ENCODE measurements at places on chromosomes 13 and 19. TPM values are rescaled to one million over a fixed set of nuclear protein-coding genes. Genes with fewer than 3 reads are reported as not detected.

DNA sequence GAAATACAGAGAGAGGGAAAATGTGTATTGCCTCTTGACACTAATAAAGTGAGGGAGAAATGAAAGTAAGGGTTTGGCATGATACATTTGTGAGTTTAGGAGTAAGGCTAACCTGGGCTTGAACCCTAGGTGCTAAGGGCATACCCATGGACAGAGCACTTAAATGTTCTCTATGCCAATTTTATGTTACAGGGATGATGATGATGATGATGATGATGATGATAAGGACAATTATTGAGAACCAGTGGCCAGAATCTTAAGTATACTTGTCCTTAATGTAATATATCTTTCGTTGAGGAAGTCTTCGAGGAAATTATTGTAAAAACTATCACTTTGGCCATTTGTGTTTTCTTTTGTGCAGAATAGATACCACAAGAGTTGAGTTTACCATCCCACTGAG is 33.2 kb downstream of the DPY19L3 start:
- H3K27ac ChIP-seq, result no peak overlapping the region
- no peak for DNase-seq
- H3K4me1 ChIP-seq, result no peaks in the 10 kb centered on the region
- peaks cover 6% of the 10 kb centered on the region for H3K36me3 ChIP-seq

DNA sequence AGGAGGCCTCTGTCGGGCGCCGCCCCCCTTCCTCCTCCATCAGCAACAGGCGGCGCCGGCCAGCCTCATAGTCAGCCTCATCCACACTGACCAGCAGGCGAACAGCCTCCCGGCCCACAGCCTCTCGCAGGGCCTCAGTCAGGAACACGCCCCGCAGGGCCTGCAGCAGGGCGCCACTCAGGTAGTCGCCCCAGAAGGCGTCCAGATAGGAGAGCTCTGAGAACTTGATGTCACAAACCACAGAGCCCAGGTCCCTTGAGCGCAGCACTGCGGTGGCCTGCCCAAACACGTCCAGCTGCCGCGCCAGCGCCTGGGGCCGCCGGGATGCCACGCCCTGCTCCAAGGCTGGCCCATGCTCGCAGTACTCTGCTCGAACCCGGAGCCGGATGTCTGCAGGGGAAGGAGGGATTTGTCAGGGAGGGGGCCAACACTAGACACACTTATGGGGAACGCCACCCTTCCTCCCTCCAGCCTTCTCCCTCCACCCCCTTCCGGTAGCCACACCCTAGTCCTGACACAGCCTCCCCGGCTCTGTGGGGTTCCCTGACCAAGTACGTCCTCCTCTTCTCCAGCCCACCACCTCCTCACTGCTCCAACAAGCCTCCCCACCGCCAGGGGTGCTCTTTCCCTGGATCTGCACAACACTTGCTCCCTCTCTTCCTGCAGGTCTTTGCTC is 17.9 kb downstream of the DEDD2 start:
- no peak overlapping the region for H3K4me3 ChIP-seq
- H3K27ac ChIP-seq, result no peak overlapping the region
- peaks cover 7% of the 10 kb centered on the region for H3K4me1 ChIP-seq
- peaks cover 79% of the 10 kb centered on the region for H3K36me3 ChIP-seq
- no peak for DNase-seq

The MEIS3 gene
- 35.4 TPM for total RNA-seq

GRCh38 chr13:103833294-103833852 is 767.2 kb upstream of the SLC10A2 start:
- H3K27ac ChIP-seq, result no peak overlapping the region
- no peaks in the 10 kb centered on the region for H3K4me1 ChIP-seq
- no peak overlapping the region for H3K4me3 ChIP-seq
- H3K36me3 ChIP-seq, result no peaks in the 10 kb centered on the region
- no peaks in the 10 kb centered on the region for H3K27me3 ChIP-seq

The TRAPPC6A gene
- 22.7 TPM for total RNA-seq

The MBD3L3 gene
- total RNA-seq, result not detected

- no peak overlapping the region for H3K27ac ChIP-seq
- H3K27me3 ChIP-seq, result no peaks in the 10 kb centered on the region
- H3K4me1 ChIP-seq, result peaks cover 75% of the 10 kb centered on the region
- H3K4me3 ChIP-seq, result no peak overlapping the region
- DNase-seq, result no peak
Measured at GRCh38 chr19:18506101-18506930, 15.6 kb downstream of the ELL start.

DNA sequence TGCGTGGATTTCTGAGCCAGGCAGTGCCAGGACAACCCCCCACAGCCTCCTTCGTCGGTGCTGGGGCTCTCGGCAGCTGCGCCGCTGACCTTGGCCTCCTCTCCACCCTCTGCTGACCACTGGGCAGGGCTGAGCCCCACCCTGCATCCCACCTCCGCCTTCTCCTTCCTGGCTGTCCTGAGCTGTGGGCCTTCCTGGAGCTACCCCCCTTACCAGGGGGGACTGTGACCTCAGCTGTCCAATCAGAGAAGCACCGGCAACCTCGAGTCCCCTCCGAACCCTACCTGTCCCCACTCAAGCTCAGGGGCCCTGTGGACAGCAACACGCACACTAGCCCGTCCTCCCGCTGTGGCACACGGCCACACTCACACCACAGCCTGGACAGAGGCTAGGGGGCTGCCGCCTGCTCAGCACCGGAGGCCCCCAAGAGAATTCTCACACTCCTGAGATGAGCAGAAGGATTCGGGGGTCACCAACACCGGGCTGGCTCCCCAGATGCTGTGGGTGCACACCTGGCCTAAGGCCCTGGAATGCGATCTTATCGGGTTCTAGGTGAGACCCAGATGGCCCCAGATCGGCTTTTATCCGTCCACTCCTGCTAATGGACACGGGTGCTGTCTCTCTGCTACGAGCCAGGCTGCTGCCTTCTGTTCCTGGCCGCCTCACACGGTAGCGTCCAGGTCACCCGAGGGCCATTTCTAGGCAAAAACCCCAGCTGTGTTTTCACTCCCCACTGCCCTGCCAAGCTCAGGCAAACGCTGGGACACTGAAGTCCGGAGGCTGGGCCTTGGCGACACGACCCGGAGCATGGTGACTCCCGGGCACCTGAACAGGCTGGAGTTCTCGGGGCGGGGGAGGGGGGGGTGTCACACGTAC is 32.5 kb upstream of the CACTIN start:
- H3K27me3 ChIP-seq, result no peaks in the 10 kb centered on the region
- H3K27ac ChIP-seq, result no peak overlapping the region
- peaks cover 17% of the 10 kb centered on the region for H3K4me1 ChIP-seq
- no peak overlapping the region for H3K4me3 ChIP-seq

GRCh38 chr19:6065685-6066374 is 44.5 kb downstream of the RFX2 start:
- no peaks in the 10 kb centered on the region for H3K27me3 ChIP-seq
- peak overlapping the region; percentile 85 for H3K27ac ChIP-seq
- no peak overlapping the region for H3K4me3 ChIP-seq
- H3K36me3 ChIP-seq, result peaks cover 11% of the 10 kb centered on the region
- H3K4me1 ChIP-seq, result peaks cover 58% of the 10 kb centered on the region
- DNase-seq, result no peak

The SIX5 gene
- total RNA-seq, result 20.2 TPM

- peaks cover 85% of the 10 kb centered on the region for H3K27me3 ChIP-seq
- peaks cover 12% of the 10 kb centered on the region for H3K4me1 ChIP-seq
- DNase-seq, result no peak
- H3K27ac ChIP-seq, result no peak overlapping the region
- H3K36me3 ChIP-seq, result no peaks in the 10 kb centered on the region
Measured at GRCh38 chr19:41915021-41915775, 13.1 kb downstream of the ERFL start.

The KIR3DL3 gene
- not detected for total RNA-seq

DNA sequence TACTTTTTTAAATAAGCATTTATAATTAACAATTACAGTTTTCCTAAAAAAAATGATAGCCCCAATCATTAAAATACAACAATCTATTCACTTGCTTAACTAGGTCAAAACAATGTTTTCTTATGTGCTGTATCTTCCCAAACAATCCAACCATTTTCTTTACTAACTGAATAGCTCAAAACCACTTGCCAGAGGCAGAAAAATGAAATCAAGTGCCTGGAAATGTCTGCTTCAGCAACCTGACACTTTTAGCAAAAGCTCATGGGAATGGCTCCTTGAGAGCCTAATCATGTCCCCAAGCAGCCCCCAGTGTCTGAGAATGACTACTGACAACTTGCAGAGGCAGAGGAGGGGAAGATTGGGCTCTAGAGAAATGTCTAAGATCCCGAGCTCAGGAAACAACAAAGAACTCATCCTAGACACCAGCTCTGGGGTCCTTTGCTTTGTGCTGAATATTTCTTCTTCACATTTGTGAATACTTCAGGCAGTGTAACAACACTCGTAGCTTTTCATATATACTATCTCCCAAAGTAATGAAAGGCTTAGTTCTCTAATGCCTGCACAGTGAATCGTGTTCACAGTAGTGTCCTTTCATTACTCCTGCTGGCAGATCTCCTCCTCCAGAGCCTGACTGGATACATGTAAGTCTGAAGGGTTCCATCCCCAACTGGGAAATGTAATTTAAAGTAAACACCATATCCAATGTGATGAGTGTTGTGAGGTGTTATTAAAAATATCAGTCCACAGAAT is 280.0 kb downstream of the LHFPL6 start:
- no peak overlapping the region for H3K27ac ChIP-seq
- H3K4me1 ChIP-seq, result no peaks in the 10 kb centered on the region
- no peaks in the 10 kb centered on the region for H3K36me3 ChIP-seq
- H3K27me3 ChIP-seq, result no peaks in the 10 kb centered on the region

GRCh38 chr13:84500016-84500415 is 617.7 kb upstream of the SLITRK1 start:
- no peaks in the 10 kb centered on the region for H3K4me1 ChIP-seq
- H3K27ac ChIP-seq, result no peak overlapping the region
- no peak for DNase-seq
- no peaks in the 10 kb centered on the region for H3K27me3 ChIP-seq
- no peaks in the 10 kb centered on the region for H3K36me3 ChIP-seq

The IFNL1 gene
- total RNA-seq, result not detected

The NUDT19 gene
- total RNA-seq, result 5.9 TPM

The FXYD1 gene
- total RNA-seq, result 104 TPM

The GJB6 gene
- 70.6 TPM for total RNA-seq

The LYPD4 gene
- not detected for total RNA-seq

The ZNF99 gene
- total RNA-seq, result 0.50 TPM

The ZNF154 gene
- total RNA-seq, result 24.7 TPM

GRCh38 chr13:111488486-111489132 is 168.2 kb downstream of the TEX29 start:
- DNase-seq, result no peak
- H3K4me1 ChIP-seq, result peaks cover 15% of the 10 kb centered on the region
- H3K36me3 ChIP-seq, result no peaks in the 10 kb centered on the region

The INSL3 gene
- total RNA-seq, result not detected

The ZNF211 gene
- total RNA-seq, result 24.4 TPM

DNA sequence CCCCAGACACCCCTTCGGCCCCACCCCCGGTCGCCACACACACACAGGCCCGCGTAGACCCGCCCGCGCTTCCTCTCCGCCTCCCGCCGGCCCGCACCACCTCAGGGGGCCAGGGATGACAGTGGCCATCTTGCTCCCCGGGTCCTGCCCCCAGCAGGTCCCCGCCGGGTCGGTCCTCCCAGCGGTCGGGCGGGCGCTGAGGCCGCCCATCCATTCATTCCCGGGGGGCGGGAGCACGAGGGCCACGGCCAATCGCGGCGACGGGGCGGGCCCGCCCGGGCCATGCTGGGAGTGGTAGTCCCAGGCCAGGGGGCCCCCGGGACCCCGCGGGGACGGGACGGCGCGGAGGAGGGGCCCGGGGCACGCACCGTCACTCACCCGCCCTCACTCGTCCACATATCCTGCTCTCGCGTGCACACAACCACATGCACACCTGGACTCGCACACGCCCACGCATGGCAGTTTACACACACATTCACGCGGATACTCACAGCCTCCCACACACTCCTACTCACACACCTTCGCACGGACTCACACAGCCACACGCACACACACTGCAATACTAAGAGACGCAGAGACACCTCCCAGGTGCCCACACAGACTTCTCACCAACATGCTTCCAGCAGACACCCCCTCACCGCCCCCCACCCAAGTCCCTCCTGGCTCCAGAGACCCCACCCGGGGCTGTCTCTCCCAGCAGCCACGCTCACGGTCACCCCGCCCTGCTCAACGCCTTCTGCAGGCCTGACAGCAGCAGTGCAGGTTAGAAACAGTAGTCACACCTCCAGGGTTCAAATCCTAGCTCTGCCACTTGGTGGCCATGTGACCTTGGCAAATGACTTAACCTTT is at the start of gene DPF1:
DPF1 (minus strand) TSS at position 209 of the 849 bp plus-strand sequence; CDS start at position 129, 80 bp downstream.
- H3K27ac ChIP-seq, result no peak within 1 kb of the TSS
- H3K36me3 ChIP-seq, result peaks cover 27% of the 10 kb centered on the region
- no peaks in the 10 kb centered on the region for H3K27me3 ChIP-seq
- H3K4me3 ChIP-seq, result peak within 1 kb of the TSS; percentile 43
- H3K4me1 ChIP-seq, result peaks cover 44% of the 10 kb centered on the region

DNA sequence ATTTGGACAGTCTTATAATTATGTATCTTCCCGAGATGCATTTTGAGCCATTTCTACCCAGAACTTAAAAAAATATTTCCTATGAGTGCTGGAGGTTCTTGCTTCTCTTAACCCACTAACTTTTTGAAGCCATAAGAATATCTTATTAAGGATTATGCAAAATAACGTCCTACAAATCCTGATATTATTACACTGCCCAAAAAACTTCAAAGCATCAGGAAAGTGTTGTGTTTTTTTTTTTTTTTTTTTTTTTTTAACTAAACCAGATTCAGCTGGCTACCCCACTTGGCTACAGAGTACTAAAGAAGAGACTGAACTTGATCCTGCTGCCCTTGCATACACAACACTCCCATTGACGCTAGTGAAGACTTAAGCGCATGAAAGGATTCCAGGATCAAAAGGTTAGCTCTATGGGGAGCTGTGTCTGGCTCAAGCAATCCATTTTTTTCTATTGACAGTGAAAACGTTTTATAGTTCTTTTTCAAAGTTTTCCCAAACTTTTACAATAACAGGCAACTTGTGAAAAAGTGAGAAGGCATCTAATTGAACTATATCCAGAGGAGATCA is 141.4 kb downstream of the KCNRG start:
- no peaks in the 10 kb centered on the region for H3K27me3 ChIP-seq
- H3K4me1 ChIP-seq, result no peaks in the 10 kb centered on the region
- H3K27ac ChIP-seq, result no peak overlapping the region
- no peaks in the 10 kb centered on the region for H3K36me3 ChIP-seq
- peak; percentile 45 for DNase-seq
- no peak overlapping the region for H3K4me3 ChIP-seq

DNA sequence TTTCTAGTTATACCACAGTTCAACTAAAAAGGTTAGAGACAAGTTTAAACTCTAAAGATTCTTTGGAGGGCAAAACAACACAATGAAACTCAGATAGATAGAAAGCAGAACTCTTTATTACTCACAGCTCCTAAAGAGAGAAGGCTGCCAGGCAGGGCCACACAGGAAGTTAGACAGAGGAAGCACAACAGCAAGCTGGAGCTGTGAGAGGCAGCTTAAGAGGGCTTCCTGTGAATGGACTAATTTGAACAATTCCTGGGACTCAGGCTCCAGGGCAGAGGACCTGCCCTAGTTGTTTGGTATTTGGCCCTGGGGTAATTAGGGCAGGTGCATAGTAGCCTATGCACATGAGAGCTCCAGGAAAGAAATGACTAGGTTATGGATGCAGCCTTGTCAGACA is 803.6 kb downstream of the DIAPH3 start:
- no peaks in the 10 kb centered on the region for H3K4me1 ChIP-seq
- no peak overlapping the region for H3K27ac ChIP-seq
- no peaks in the 10 kb centered on the region for H3K27me3 ChIP-seq
- H3K4me3 ChIP-seq, result no peak overlapping the region
- DNase-seq, result no peak
- H3K36me3 ChIP-seq, result no peaks in the 10 kb centered on the region

The USE1 gene
- total RNA-seq, result 27.1 TPM

- H3K27me3 ChIP-seq, result no peaks in the 10 kb centered on the region
Measured at GRCh38 chr19:43634506-43634871, 5.2 kb downstream of the CADM4 start.

- no peak overlapping the region for H3K4me3 ChIP-seq
- H3K27me3 ChIP-seq, result no peaks in the 10 kb centered on the region
- DNase-seq, result no peak
- H3K4me1 ChIP-seq, result no peaks in the 10 kb centered on the region
- H3K27ac ChIP-seq, result no peak overlapping the region
Measured at GRCh38 chr13:22169473-22169872, 498.6 kb downstream of the FGF9 start.
